ENCODE measurements at places on chromosomes 6 and 20.

DNA sequence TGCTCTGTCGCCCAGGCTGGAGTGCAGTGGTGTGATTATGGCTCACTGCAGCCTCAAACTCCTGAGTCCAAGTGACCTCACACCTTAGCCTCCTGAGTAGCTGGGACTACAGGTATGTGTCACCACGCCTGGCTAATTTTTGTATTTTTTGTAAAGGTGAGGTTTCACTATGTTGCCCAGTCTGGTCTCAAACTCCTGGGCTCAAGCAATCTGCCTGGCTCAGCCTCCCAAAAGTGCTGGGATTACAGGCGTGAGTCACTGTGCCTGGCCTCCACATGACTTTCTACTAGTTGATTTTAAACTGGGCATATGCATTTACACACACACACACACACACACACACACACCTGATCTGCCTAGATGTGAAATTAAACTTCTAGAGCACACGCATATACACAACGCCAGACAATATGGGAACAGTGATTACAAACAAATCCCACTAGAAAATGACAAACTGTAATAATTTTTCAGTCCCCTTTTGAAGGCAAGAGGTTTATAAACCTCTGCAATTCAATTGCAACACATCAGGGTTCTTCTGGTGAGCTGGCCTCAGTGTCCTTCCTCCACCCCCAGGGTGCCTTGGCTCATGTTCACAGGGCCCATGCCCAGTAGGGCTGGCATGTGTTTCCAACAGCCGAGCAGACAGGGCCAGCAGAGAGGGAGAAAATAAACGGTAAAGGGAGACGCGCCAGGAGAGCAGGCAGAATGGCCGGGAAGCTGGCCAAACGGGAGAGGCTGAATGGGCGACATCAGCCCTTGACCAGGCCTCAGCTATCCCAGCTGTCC, 31.2 kb downstream of the PARD6B start:
- DNase-seq: peak; percentile 52

DNA sequence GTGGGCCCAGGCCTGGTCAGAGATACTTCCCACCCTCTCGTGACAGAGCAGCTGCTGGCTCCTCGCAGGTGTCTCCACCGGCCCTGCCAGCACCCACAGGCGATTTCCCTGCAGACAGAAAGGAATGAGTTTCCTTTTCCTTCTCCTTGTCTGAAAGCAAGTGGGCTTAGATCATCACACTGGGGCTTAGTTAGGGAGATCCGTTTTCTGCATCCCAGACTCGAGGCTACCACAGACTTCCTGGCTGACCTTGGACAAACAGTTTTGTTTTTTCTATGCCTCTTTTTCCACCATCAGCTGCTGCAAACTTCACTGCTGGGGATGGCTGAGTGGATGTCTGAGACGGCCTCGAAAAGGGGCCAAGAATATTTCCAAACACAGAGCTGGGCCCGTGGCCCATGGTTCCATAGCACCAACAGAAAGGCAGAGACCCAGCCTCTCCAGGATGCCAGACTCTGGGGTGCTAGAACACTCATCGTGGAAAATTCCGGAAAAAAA, 86.5 kb downstream of the BANF2 start:
- DNase-seq: peak; percentile 63

DNA sequence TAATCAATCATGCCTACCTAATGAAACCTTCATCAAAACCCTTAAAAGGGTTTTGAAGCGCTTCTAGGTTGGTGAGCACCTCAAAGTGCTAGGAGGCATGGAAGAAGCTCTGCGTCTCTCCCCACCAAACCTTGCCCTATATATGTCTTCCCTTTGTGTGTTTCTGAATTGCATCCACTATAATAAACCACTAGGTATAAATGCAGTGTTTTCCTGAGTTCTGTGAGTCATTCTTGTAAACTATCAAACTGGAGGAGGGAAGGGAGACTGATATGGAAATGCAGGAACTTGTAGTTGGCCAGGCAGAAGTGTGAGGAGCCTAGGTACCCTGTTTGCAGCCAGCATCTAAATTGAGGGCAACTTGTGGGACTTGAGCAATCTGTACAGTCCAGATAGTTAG, 698.8 kb downstream of the DOK5 start:
- no peak for DNase-seq

DNA sequence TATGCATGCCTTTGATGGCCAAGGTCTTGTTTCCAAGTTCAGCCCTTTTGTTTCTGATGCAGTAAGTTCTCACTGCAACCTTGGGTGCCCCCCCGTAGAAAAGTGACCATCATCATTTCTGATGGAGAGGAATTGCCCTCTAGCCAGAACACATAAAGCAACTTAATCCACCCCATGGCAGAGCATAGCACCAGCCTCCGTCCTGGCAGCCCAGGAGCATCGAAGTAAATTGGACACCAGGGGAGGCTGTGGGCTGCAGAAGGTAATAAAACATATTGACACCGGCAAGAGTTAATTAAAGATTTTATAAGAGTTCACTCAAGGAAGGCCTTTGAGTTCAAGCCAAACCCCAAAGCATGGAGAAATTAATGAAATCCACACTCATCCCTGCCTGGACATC, 39.2 kb upstream of the CST7 start:
- DNase-seq: no peak

DNA sequence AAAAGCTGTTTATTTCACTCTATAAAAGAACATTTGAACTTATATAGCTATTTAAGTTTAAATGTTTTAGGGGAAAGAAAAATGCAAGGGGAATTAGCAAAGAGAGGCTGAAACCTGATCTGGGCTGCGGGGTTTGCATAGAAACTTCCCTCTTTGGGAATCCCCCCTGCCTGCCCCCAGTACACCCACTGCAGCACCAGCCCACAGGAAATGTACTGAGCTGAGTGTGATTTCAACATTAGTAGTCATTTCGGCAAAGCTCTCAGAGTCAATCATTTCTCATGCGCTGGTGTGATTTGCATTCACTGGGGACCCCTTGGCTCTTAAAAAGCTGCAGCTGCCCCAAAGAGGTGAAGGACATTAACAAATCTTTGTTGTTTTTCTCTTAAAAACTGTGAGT, 859.4 kb downstream of the MAFB start:
- no peak for DNase-seq

DNA sequence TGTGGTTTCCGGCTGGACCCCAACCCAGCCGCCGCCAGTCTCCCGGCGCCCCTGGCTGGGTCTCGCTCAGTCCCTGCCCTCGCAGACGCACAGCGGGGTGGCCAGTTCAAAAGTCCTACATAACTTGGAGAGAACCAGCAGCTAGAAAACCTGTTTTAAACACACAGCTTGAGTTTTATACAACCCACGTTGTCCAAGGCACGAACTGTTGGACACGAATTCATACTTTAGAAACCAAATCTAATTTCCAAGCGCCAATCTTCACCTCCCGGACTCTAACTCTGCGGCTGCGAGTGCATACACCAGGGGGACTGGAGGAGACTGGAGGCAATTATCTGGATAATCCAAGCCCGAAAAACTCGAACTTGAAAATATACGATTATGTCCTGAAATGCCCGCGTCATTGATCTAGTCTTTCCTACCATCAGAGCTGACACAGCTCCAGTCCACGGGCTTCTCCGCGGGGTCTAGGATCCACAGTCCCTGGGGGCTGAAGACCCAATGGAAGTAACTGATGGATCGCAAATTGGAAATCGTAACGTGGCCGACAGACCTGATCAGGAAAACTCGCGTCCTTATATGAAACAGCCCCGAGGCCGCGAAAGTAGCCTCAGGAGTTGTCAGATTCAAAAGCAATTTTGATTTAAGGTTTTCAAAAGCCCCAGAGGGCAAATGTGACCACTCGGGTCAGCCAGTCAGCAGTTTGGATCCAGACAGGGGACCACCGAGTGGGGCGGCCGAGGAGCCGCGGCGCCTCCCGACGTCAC, 843 bp upstream of the HEY2 start:
- peak; percentile 35 for DNase-seq

GRCh38 chr6:47478233-47479139, 897 bp downstream of the CD2AP start:
- DNase-seq: no peak

DNA sequence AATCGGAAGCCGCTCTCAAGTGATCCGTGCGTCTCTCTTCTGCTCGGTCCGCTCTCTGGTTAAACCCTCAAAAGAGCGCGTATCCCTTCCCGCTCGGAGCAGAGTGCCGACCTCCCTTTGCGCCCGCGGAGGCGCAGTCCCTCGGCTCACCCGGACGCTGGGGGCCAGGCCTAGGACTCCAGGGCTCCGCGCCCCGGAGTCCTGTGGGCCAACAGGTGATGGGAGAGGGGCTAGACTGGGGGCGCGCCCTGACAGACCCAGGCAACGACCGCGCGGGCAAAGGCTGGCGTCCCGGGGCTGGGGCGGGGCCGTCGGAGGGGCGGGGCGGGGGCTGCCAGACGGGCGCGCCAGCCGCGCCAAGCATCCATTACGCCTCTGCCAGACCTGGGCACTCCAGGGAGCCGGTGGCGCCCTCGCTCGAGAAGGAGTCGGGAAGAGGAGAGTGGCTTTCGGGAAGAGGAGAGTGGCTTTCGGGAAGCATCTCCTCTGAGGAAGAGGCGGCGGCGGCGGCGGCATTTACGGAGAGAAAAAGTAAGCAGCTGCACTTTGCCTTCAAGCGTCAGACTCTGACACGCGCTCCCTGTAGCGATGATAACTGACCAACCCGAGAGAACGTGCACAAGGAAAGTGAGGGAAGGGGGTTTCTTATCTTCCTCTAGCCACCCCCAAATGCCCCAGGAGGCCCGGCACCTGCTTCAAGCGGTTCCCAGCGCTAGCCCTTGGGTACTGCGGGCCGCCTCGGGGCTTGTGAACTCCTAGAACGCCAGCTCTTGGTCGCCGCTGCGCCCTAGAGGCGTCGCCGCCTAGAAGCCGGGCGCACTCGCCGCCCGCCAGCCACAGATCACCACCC, 2.6 kb downstream of the EPHA7 start:
- peak; percentile 75 for DNase-seq

- DNase-seq: no peak
Measured at GRCh38 chr6:18324706-18325042, 60.3 kb upstream of the DEK start.

DNA sequence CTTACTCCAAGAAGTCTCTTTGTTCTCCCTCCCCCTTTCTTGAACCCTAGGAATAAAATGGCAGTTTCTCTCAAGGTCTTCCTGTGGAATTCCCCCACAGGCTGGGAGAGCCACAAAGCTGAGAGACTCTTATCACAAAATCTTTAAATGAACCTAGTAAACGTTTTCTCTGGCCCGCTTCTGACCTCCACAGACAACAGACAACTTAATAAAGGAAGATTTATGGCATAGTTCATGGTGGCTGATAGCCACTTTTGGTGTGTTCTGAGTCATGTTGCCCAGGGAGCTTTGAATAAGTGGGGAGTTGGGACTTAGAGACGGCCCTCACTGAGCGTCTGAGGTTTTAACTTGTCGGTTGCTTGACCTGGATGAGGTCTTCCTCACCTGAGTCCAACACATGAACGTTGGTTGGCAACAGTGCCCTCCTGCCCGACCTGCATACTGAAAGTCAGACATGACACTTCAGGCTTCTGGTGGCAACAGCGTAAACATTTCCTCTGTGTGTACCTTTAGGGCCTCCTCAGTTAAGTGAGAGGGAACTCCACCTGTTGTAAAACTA, 124.1 kb downstream of the FOXO3 start:
- DNase-seq: no peak

DNA sequence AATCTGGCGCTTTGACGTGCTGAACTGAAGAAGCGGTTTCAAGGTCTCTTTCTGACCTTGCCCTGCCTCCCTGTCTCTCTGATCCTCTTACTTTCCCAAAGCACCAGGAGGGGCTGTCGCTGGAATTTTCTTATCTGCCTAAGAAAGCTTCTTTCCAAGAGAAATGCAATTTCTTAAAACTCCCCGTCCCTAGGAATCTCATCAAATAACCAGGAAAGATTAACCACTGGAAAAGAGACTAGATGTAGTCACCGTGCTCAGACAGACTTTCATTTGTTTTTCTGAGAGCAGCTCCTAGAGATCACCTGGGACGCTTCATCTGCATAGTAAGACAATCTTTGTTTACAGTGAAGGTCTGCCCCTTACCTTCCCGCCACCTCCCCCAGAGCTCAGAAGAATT, 38.6 kb downstream of the PDYN start:
- DNase-seq: no peak

DNA sequence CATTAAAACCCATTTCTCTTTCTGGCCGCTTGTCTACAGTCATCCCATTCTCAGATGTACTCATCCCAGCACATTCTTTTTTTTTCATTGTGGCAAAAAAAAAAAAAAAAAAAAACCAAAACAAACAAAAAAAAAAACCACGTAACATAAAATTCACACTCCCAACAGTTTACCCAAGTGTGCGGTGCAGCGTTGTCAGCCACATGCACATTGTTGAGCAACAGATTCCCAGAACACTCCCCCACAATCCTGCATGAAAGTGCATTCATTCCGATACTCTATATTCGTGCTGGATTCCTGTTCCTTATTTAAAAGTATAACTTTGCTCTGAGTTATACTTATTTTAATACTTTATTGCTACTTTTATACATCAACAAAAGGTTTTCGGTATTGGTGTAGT, 96.0 kb downstream of the SASH1 start:
- DNase-seq: no peak

- no peak for DNase-seq
Measured at GRCh38 chr20:12875510-12875909, 133.3 kb upstream of the SPTLC3 start.

- peak; percentile 88 for DNase-seq
Measured at GRCh38 chr20:3172933-3173609, at the start of gene LZTS3. TSS of gene LZTS3 (minus strand) at chr20:3173549. CDS start at chr20:3167163, 6,386 bp downstream.

DNA sequence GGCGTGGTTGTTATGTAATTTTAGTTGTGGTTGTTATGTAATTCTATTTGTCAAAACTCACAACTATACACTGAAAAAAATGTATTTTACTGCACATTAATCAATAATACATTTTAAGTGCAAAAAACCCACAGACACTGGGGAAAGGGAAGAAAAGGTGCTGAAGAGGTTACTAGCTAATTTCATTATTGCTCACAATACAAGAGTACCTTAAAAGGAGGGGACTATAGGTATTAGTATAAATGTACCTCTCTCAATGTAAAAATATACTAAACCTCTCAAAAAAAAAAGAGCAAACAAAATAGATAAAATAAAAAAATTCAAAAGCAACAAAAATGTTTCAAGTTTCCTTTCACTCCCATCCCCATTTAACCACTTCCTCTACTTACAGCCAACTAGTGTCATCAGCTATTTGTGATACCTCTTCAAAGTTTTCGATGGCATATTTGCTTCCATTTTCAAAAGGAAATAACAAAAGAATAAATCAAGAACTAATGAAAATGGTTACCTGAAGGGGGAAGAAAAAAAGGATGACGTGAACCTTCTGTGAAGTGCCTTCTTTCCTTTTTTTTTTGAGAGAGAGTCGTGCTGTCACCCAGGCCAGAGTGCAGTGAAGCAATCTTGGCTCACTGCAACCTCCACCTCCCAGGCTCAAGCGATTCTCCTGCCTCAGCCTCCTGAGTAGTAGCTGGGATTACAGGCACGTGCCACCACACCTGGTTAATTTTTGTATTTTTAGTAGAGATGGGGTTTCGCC, 30.2 kb downstream of the RANBP9 start:
- no peak for DNase-seq

GRCh38 chr20:62691487-62691886, 17.1 kb upstream of the NTSR1 start:
- DNase-seq: no peak

DNA sequence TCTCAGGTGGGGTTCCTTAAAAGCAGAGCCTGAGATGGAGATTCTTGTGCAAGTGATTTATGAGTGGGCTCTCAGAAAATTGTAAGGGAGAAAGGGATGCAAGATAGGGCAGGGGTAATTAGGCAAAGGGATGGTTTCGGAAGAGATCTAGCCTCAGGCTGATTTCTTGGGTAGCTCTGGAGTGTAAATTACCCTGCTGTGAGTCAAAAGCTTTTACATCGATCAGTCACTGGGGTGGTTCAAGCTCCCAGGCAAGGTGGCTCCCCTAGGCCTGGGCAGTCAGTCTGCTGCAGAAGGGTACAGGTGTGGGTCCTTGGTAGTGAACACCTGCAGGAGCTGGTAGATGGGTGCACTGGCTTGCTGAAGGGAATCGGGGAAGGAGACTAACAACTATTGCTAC, 11.1 kb upstream of the PM20D2 start:
- DNase-seq: no peak

Data from left hindlimb (tissue), 1 donor.